ENCODE measurements at places on chromosomes 6 and 20.

GRCh38 chr6:10060004-10060403, 354.9 kb downstream of the TFAP2A start:
- no peak for DNase-seq

DNA sequence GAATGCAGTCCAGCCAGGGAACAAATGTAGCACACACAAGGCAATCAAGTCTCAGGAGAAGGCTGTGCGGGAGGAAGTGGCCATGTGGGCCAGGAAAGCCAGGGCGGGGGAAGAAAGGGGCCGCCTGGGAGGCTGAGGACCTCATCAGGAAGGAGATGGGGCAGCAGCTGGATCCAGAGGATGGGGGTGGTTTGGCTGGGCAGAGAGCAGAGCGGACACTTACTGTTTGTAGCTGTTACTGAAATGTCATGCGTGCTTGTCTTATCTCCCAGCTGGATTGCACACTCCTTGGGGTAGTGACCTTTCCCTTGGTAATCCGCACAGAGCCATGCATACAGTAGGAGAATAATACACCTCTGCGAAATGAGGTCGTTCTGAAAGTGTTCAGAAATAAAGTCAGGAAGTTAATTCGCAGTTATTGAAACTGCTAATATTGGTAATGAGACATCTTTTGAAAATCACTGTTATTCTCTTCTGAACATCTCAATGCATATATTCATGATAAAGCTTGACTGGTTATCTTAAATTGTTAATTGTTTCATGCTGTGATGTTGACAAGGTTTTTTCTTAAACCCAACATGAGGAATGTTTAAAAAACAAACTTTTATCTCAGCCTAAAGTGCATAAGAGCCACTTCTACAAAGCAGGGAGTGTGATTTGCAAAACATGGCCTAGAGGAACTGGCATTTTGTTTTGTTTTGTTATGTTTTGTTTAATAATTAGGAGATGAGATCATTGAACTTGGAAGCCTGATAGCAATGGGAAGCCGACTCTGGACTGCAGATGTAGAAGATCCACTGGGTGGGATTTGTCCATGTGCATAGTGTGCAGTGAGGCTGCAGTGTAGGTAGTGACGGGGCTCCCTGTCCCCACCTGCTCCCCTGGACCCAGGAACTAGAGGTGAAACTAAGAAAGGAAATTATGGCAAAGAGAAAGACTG, 18.0 kb upstream of the MAP3K4 start:
- no peak for DNase-seq

DNA sequence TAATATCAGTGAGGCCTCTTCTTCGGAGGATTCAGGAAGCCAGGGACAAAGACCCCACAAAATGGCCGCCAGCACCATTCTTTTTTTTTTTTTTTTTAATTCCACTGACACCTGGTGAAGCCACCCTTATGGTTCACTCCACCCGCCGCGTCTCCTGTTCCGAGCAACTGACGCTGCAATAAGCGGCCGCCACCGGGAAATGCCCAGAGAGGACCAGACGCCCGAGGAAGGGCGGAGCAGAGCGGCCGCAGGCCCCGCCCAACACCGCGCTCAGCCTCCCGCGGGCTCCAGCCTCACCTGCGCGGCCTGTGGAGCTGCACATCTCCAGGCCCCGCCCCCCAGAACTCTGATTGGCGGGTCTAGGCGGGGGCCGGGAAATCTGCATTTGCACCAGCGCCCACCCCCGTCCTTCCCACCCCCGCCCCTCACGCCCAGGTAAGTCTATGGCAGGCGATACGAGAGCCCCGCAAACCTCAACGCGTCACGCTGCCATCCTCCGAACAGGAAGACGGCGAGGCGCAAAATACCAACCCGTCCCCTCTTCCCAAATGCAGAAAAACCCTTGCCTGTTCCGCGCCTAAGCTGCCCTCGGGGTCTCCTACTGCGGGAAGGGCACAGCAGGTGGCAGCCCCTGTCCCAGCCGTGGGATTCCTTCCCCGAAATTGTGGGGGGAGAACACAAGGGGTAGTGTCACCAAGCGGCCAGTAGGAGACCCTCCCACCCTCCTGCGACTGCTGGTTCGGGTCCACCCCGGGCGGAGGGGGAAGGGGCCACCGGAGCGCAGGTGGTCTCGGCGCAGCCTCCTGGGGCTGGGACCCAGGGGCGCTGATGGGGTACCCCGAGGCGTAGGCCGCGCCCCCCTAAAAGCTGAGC, 960 bp downstream of the ATP9A start:
- no peak for DNase-seq

DNA sequence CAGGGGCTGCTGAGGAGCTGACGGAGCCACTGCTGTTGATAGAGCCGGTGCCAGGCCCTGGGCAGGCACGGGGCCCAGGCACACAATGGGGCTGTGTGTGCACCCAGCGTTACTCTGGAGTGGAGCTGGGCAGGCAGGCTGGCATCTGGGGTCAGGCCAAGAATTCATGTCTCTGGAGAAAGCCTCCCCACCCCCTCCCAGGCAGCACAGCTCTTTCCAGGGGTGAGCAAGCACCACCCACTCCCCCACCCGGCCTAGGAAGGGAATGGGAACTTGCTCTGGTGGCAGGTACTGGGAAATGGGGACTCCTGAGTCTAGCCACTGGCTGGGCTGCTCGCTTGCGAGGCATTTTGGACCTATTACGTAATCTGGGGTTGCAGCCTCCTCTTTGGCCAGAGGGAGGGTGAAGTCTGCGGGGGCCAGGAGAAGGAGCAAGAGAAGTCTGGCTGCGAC, 22.7 kb downstream of the TFEB start:
- DNase-seq, result no peak

GRCh38 chr6:16206595-16207037, 31.8 kb upstream of the GMPR start:
- peak; percentile 22 for DNase-seq

GRCh38 chr6:93801101-93801847, 381.9 kb upstream of the EPHA7 start:
- DNase-seq, result no peak

DNA sequence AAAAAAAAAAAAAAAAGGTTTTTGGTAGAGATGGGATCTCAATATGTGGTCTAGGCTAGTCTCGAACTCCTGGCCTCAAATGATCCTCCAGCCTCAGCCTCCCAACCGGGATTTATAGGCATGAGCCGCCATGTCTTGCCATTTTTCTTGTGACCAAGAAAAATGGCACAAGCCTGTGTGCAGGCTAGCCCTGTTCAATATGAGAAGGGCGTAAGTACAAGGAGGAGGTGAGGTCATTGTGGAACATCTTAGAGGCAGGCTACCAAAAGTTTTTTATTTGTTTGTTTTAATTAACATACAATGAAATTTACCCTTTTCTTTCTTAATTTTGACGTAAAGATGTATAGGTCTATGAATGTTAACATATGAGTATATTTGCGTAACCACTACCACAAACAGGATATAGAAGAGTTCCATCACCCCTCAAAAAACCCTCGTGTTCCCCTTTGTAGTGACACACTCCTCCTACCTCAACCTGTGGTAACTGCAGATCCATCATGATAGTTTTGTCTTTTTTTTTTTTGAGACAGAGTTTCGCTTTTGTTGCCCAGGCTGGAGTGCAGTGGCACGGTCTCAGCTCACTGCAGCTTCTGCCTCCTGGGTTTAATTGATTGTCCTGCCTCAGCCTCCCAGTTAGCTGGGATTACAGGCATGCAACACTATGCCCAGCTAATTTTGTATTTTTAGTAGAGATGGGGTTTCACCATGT, 28.3 kb upstream of the KIF3B start:
- DNase-seq, result peak; percentile 9

GRCh38 chr20:18793625-18794427, 19.8 kb upstream of the SCP2D1 start:
- DNase-seq, result peak; percentile 85

DNA sequence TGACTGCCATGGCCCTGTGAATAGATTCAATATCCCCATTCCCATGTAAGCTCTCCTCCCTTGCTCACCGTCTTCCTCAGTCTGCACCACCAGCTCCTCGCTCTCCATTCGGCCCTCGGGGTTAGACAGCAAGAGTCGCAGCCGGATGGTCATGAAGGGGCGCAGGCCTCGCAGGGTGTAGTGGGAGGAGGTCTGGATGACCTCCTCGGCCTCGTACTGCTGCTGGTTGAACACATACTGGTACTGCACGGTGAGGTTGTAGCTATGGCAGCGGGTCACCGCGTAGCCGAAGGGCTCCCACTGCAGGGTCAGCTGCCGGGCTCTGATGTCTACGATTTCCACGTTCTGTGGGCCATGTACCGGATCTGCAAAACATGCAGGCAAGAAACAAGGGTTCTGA, 717.5 kb downstream of the PTPRT start:
- DNase-seq, result no peak

DNA sequence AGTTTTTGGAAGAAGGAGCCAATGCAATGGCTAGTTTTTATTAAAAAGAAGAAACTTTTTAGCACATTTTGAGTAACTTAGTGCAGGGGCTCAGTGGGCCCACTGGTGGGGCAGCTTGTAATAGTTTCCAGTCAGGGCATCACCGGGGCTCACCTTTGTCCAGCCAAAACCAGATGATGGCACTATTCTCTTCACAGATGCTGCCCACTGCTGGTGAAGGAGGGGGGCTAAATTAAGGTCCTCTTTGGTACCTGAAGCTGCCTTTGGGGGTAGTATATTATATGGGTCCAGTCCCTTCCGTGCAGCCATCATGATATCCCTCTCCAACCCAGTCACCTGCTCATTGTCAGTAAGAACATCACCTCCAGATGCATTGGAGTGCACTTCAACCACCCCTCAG, 182.9 kb downstream of the PDE7B start:
- no peak for DNase-seq

GRCh38 chr6:155011809-155012291, 16.7 kb downstream of the TIAM2 start:
- no peak for DNase-seq

DNA sequence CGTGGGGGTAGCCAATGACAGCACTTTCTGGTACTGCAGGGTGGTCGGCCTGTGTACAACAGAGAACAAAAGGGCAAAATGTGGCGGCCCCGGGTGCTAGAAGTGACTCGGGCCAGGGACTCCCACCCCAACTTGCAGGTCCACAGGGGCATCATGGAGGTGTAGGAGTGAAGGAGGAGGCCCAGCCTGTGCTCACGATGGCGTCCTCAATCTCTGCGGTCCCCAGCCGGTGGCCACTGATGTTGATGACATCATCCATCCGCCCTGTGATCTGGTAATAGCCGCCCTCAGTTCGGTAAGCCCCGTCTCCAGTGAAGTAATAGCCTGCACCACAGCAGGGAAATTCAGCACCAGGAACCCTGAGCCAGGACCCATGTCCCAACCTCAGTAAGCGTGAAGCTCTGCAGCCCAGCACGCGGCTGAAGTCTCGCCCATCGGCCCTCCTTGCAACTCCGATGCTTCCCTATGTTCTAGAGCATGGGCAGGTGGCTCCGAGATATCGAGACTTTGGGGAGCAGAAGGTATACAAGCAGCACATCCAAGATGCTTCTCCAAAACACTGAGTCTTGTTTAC, 20.2 kb upstream of the APMAP start:
- no peak for DNase-seq

DNA sequence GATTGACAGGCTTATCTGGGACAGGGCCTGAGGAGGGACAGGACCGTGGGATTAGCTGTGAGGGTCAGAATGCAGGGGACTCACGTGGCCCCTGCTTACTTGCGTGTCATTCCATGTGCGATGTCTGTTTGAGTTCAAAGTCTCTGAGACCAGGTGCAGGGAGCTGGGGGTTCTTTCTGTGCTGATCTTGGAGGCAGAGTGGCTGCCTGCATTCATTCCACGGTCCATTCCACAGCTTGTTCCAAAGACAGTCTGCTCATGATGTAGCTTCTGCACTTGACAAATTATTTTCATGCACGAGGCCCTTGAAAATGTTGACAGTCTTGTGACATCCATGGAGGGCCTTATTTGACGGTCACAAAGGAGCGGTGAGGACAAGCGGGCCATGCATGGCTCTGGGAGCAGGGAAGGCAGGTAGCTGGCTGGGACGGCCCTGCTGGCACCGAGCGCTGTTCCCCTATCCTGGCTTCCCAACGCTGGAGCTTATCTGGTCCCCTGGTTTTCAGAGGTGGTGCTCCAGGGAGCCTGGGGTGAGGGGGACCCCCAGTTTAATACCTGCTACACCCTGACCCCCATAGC, 156.3 kb upstream of the RNF24 start:
- no peak for DNase-seq

- no peak for DNase-seq
Observed at GRCh38 chr6:105484238-105485161, 81.6 kb upstream of the PREP start.

- DNase-seq, result no peak
Observed at GRCh38 chr6:1987640-1988039, 257.8 kb downstream of the GMDS start.

GRCh38 chr20:47489448-47489872, 12.2 kb upstream of the NCOA3 start:
- DNase-seq, result peak; percentile 20

DNA sequence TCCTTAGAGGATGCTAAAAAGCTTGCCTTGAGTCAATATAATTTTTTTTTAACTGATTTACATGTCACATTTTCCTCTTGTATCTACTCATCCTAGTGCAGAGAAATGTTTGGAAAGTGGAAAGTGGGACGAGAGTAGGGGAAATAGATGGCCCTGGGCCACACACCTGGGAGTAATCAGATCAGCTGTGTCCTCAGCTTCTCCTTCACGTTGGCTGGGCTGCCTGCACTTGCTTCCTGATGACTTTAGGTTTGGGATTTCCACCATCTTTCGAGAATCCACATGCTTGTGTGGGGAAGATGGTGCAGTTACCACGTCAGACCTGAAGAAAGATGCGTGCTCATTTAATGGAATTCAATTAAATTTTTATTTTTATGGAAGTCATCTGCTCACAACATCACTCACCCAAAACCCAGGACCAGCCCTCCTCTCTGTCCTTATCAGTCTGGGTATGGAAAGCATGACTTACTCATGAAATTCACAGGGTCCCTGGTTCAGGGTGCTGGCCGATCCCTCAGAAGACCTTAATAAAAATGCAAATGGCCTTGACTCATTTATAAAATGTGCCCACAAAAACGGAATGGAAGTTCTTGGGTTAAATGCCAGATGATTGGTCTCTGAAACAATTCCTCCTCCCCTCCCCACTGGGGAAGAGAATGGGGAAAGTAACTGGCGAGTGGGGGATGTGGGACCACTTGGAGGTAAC, 74.5 kb upstream of the TIAM2 start:
- DNase-seq, result no peak

DNA sequence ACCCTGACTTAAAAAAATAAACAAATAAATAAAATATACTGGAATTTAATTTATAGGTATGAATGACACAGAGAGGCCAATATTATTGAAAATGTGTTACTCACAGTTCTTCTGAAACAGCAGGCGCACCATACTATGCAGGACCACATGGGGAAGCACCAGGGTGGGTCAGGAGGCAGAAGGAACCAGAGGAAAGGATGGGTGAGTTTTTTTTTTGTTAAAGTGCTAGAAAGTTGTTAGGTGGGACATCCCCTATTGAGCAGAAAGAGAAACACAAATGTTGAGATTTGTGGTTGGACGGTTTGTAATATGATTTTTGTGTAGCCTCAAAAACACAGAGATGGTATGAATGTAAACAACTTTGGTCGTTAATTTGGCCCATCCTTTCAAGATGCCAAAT, 26.0 kb downstream of the PTPRA start:
- no peak for DNase-seq

GRCh38 chr6:65052626-65053025, 654.4 kb downstream of the EYS start:
- no peak for DNase-seq

GRCh38 chr6:99545442-99545841, 23.0 kb downstream of the CCNC start:
- DNase-seq, result no peak

- DNase-seq, result no peak
Observed at GRCh38 chr20:5041433-5041832, 40.1 kb upstream of the SLC23A2 start.

- no peak for DNase-seq
Observed at GRCh38 chr6:25582101-25582500, 69.9 kb upstream of the SCGN start.
